ENCODE measurements at places on chromosomes 12 and 14. TPM values are rescaled to one million over a fixed set of nuclear protein-coding genes. Genes with fewer than 3 reads are reported as not detected.
A peak's percentile ranks its signal among the peaks of the same experiment; 100 is the strongest.

DNA sequence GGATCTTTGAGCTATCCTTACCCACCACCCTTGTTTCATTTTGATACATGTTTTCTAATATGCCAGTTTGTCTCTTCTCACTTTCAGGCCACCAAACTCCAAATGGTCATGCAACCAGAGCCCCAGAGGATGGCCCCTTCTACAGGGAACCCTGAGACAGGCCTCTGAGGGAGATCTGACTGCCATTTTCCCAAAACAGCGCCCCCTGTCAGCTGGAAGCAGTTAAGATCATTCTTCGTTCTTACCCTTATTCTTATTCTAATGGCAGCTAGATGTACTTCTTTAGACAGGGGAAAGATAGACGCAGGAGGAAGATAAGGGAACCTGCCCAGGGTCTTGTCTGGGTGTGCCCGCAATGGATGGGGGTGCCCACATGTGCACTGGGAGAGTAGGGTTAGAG is 38.4 kb downstream of the C12orf56 start:
- no peak for ATAC-seq

APOLD1 gene
- 42.2 TPM for total RNA-seq

GRCh38 chr12:132407451-132407961 is 78.1 kb upstream of the GALNT9 start:
- ATAC-seq: no peak

HOXC12 gene
- total RNA-seq: not detected

TTC7B gene
- 5.2 TPM for total RNA-seq

LRP6 gene
- 0.61 TPM for total RNA-seq

COX8C gene
- not detected for total RNA-seq

ERP27 gene
- total RNA-seq: 5.2 TPM

DNA sequence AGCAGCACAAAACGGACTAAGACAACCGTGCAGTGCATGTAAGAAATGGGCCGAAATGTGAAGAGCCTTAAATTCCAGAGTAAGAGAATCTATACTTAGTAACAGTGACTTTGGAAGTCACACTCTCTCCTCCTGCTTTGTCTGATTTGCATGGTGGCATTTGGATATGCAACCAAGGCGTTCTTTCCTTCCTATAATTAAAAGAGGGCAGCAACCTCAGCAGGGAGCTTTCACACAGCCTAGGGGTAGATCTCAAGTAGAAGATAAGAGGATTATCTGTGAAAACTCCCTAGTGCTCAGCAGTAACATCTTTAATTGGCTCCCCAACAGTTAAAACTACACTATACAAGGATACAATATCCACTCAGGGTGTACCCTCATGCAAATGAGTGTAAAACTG is 16.5 kb downstream of the GMFB start:
- no peak for ATAC-seq

DNA sequence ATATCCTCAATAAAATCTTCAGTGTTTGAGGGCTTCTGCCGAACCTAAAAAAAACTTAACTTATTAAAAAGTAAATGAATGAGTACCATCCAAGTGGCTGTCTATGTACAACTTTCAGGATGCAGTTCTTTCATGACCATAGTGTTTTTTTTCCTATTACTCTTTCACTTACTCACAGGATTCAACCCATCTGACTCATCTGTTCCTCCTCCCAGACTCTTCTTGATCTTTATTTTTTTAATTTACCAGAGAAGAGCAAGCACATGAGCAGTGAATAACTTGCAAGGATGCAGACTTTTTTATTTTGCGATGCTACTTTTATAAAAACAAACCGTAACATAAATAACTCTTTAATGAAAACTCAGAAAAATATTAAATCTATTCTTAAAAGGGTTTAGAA is 24.5 kb downstream of the RECQL start:
- peak; percentile 97 for ATAC-seq

All from activated T-helper 17 cell treated with anti-CD3 and anti-CD28 coated beads, Interleukin-2, amount 50 U/mL, for 72 hours (primary cell).